ENCODE measurements at places on chromosomes 13 and 19. TPM values are rescaled to one million over a fixed set of nuclear protein-coding genes. Genes with fewer than 3 reads are reported as not detected.
A peak's percentile ranks its signal among the peaks of the same experiment; 100 is the strongest.

- peak; percentile 65 for DNase-seq
Observed at GRCh38 chr13:44768775-44769581, 192.8 kb upstream of the TSC22D1 start.

GRCh38 chr19:31555634-31556215, 206.5 kb upstream of the TSHZ3 start:
- DNase-seq = no peak

- no peak for DNase-seq
Observed at GRCh38 chr13:31000889-31001288, 68.4 kb downstream of the TEX26 start.

DNA sequence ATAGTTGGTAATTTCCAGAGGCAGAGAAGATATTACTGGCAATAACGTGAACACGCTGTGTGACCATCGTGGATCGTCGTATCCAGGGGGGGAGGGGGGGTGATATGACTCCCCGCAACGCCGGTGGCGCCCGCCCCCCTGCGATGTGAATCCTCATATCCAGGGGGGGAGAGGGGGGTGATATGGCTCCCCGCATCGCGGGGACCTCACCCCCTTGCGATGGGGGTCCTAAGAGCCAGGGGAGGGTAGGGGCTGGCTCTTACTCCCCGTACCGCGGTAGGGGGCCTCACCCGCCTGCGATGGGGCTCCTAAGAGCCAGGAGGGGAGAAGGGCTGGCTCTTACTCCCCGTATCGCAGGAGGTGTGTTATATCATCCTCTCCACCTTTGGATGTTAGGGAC, 31.3 kb upstream of the RGCC start:
- no peak for DNase-seq

DNA sequence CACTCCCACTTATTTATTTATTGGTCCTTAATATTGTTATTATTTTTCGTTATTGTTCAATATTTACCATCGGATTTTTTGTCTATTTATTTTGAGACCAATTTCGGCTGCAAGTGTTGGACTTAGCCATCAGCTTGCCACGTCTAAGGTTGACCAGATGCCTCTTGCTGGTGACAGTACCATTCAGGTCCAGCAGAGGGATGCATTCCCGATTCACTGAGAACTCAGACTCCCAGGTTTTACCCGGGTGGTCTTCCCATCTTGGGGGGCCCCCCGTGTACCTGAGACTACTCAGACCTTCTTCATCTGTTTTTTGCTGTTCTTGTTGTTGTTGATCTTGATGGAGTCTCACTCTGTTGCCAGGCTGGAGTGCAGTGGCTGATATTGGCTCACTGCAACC, 1435.2 kb downstream of the UQCRFS1 start:
- no peak for DNase-seq

- DNase-seq = no peak
Observed at GRCh38 chr13:76043874-76044273, 407.7 kb downstream of the LMO7 start.

DNA sequence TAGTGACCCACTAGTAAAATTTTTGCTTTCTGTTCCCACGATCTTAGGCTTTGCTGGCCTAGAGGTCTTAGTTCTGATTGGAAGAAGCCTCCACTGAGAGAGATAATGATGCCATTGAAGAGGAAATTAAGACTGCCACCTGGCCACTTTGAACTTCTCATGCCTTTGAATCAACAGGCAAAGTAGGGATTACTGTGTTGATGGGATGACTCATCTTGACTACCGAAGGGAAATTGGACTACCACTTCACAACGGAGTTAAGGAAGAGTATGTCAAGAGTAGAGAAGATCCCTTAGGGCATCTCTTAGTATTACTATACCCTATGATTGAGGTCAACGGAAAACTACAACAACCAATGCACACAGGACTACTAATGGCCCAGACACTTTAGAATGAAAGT, 12.7 kb upstream of the FREM2 start:
- no peak for DNase-seq

- DNase-seq = no peak
Observed at GRCh38 chr13:32984857-32985626, 31.2 kb upstream of the KL start.

GRCh38 chr19:18152817-18153555, at the start of gene PIK3R2:
PIK3R2 (plus strand) TSS chr19:18153163; CDS start chr19:18155880, 2,717 bp downstream.
- DNase-seq = peak; percentile 100

- DNase-seq = no peak
Observed at GRCh38 chr13:104592545-104593250, 1526.5 kb upstream of the SLC10A2 start.

DNA sequence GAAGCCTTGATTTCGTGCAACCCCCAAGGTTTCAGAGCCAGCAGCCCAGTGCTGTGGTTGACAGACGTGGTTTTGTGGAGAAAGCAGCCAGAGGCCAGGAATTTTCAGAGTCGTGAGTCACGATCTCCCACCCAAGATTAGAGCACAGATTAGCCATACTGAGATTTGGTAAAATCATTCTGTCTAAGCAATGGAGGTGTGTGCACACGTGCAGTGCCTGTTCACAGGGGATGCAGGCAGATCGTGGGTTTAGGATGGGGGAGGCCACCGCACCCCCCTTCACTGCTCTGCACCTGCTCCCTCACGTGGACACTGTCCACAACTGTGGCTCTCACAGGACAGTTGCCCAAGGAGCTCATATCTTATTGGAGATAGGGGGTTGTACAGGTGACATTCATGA, 46.6 kb upstream of the GPR183 start:
- DNase-seq = no peak

- DNase-seq = peak; percentile 80
Observed at GRCh38 chr19:35673121-35673804, 6.9 kb downstream of the UPK1A start.

DNA sequence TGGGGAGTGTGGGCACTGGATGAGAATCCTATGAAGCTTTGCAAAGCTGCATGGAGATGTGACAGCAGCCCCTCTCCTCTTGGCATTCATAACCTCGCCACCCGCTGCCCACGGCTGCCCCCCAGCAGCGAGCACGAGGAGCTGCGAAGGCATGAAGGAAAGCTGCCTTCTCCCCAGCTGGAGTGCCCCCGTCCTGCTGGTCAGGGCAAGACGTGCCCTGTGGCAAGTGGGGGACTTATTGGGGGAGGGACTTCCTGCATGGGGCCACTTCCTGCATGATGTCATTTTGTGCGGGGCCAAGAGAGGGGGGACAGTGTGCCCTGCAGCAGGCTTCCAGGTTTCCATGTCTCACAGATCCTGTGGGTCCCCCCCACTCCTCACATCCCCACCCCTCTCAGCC, 85.9 kb downstream of the TSHZ3 start:
- DNase-seq = no peak

GRCh38 chr13:37201081-37201480, 95.6 kb upstream of the CSNK1A1L start:
- no peak for DNase-seq

DNA sequence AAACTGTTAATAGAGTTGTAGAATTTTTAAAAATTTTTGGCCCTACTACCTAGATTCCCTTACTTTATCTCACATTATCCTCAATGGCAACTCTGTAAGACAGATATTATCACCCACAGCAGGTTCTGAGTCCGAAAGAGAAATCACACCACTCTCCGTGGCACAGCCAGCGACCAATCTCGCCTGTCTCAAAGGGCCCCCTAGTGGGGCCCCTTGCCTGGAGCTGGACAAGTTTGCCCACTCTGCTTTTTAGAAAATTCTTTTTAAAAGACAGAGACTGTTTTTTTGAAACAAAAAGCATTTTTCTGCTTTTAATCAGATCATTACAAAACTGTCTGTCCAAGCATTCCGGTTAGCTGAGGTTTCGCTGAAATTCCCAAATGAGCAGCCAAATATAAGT, 21.7 kb downstream of the PHF11 start:
- DNase-seq = no peak

- no peak for DNase-seq
Observed at GRCh38 chr19:50928831-50929230, 17.6 kb upstream of the KLK4 start.

DNA sequence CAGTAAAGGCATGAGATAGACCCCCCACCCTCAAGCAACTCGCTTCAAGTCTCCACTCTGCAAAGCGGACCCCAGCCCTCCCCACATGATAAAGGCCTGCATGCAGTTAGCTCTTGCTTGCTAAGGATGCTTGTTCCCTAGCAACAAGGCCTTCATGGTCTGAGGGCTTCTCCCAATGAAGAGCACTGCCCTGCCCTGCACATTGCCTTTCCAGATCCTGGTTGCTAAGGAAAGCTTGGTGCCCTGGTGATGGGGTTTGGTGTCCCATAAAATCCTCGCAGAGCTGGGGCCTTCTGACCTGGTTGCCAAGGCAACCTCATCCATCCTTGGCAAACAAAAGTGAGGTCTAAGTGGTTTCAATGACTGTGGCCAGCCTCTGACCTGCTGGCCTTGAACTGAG, 6.0 kb downstream of the DBP start:
- DNase-seq = no peak

DNA sequence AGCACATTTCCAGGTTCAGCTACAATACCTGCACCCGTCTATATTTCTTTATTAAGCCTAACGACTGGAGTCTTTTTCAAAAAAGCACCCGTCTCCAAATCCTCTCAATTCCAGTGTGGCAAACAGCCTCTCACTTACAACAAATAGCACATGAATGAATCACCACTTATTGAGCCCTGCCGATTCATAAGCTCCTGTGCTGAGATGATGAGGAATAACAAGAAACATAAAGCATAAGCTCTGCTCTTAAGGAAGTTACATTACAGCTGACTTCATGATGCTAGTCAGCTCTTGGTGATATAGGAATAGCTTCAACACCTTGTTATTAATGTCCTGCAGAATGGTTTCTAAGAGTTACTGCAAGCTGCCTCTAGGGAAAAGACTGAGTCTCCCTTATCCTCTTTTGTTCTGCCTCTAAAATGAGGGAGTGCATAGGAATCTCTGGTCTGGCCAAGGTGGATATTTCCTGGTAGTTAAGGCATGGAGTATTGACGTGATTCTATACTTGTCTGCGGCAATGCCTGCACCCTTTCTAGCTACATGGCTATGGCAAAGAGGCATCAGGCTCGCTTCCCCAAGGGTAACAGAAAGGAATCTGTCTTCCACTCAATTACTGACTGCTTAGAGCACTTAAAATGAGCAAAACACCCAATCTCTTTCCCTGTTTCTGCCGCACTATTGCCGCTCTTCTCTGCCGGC, 195.7 kb downstream of the KLF12 start:
- no peak for DNase-seq

GRCh38 chr19:49442771-49443365, 1.5 kb upstream of the SLC17A7 start:
- peak; percentile 70 for DNase-seq

The PEX11G gene
- 0.86 TPM for total RNA-seq

The PRRG2 gene
- total RNA-seq = 0.52 TPM

The ZNF529 gene
- 18.3 TPM for total RNA-seq

The RNF17 gene
- not detected for total RNA-seq

The RAB3D gene
- 10.7 TPM for total RNA-seq

The IL17D gene
- total RNA-seq = not detected

The ZNF563 gene
- total RNA-seq = 3.0 TPM

The ZMYM5 gene
- 8.5 TPM for total RNA-seq

The CERS1 gene
- total RNA-seq = not detected
